Hair follicle dermal papilla cell (primary cell): ENCODE measurements at places on chromosomes 12 and 14. TPM values are rescaled to one million over a fixed set of nuclear protein-coding genes. Genes with fewer than 3 reads are reported as not detected.

Gene BMAL2
- 7.3 and 10.3 TPM in 2 replicates for total RNA-seq

Gene STYK1
- total RNA-seq, result 2.3 and 4.9 TPM in 2 replicates

Gene WNT1
- not detected in 2 replicates for total RNA-seq

Gene GNS
- 189 and 231 TPM in 2 replicates for total RNA-seq

Gene SCN8A
- total RNA-seq, result 37.4 and 50.6 TPM in 2 replicates

Gene BCL2L14
- total RNA-seq, result not detected in 2 replicates

Gene HOTAIR
- 0.16 TPM in 1 of 2 replicates, not detected in the other for total RNA-seq

Gene GALNT8
- total RNA-seq, result not detected in 2 replicates

Gene TCL1B
- not detected in 2 replicates for total RNA-seq
